HL-60 (cell line): ENCODE measurements at places on chromosomes 1 and 21.

DNA sequence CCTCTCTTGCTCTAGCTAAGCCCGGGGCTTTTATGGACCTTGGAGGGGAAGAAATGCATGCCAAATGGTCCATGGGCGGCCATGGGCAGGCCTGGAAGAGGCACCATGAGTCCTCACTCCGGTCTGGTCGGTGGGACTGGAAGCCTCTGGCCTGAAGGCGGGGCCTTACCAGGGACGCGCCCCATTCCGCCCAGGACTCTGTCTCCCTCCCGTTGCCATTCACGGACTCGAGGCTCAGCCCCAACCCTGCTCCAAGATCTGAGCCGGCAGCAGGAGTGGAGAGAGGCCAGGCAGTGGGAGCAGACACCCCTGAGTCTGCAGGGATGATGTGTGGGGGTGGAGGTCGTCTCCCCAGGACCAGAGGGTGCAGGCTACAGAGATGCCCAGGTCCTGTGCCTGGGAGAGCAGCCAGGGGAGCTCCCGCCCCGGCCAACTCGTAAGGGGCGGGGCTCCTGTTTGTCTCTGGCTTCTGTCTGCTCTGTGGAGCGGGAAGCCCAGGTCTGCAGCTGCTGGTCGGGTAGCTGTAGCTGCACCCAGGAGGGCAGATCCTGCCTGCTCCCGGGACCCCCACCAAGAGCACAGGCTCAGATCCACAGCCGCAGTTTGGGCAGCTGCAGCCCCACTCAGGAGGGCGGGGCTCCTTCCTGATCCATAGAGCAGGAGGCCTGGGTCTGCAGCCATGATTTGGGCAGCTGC, 8.3 kb upstream of the KANK4 start:
- no peak for DNase-seq

- peak; percentile 38 for DNase-seq
These were observed 134.0 kb upstream of the BARHL2 start for GRCh38 chr1:90850898-90851710.

DNA sequence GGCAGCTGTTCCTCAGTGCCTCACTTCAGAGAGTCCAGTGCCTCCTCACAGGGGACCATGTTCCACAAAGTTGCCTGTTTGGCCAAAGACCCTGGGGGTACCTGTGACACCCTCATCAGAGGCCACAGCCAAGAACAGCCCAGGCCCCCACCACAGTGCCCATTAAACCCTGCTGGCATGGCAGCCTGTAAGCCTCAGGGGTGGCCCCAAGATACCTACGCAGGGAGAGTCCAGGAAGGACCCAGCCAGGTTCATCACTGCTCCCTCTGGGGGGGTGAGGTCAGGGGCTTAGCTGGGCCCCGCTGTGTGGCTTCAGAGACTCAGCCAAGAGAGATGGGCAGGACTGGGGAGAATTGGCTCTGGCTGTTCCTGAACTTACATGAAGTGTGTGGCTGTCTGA, 19.1 kb upstream of the PRDM16 start:
- DNase-seq, result no peak

GRCh38 chr21:45698493-45699184, 55.1 kb downstream of the PCBP3 start:
- no peak for DNase-seq

DNA sequence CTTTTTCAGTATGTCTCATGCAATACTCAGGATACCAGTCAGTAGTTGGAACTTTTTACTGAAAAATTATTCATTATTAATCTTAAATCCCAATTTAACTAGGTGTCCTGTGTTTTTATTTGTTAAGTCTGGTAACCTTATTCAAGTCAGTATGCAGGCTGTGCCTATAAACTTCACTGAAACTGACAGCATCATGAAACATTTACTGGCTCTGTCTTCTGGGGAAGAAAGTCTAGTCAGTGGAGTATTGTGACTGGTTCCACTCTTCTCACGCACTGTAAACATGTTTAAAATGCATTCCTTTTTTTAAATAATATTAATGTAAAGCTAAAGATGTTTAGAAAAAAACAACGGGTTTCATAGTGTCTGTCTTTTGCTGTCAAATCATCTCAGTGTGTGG, 739.7 kb downstream of the LTN1 start:
- no peak for DNase-seq

- no peak for DNase-seq
These were observed 101.4 kb upstream of the ACTRT2 start for GRCh38 chr1:2919841-2920240.

DNA sequence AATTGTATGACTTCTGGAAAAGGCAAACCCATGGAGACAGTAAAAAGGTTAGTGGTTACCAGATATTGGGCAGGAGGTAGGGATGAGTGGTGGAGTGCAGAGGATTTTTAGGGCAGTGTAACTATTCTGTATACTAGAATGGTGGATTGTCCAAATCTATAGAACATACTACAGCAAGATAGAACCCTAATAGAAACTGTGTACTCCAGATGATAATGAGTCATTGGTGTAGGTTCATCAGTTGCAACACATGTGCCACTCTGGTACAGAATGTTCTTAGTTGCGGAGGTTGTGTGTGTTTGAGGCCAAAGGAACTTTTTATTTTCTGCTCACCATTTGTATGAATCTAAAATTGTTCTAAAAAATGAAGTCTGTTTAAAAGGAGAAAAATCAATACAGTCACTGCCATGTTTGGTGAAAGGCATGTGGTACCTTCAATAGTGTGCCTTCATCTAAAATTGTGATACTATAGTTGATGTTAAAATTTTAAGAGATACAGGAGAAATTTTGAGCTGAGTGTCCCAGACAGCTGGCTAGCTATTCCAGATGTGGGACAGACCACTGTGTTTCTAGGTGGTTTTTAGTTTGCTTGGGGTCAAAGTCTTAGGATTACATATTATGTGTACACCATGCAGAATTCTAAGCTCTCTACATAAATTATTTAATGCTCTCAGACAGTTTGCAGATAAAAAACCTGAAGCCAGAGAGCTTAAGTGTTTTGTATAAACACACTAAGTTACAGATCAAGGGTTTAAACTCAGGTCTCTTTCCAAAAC, 150.5 kb downstream of the RPS6KC1 start:
- DNase-seq, result no peak

- DNase-seq, result no peak
These were observed 35.1 kb downstream of the GPA33 start for GRCh38 chr1:167054946-167055630.

DNA sequence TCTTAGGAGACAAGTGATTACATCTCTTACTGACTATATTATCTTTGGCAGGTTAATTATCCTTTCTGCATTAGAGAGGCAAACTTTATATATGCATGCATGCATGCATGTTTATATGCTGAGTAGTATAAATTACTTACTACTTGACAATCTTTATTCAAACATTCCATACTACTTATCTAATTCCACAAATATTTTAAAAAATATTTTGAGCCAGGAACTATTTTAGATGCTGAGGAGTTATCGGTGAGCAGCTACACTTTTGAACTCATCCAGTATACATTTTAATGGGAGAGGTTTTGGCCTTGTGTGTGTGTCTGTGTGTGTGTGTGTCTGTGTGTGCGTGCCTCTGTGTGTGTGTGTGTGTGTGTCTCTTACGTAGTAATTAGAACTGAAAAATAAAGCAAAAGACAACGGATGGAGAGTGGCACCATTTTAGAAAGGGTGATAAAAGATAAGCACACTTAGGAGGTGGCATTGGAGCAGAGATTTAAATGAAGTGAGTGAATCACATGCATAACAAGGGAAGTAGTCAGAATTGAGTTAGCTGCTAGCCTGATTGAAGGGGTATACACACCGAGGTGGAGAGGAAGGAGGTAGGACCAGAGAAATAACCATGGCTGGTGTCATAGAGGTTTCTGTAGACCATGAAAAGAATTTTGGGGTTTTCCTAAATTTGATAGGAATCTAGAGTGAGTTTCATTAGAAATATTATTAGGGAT, 1488.4 kb downstream of the MRPL39 start:
- DNase-seq, result no peak

DNA sequence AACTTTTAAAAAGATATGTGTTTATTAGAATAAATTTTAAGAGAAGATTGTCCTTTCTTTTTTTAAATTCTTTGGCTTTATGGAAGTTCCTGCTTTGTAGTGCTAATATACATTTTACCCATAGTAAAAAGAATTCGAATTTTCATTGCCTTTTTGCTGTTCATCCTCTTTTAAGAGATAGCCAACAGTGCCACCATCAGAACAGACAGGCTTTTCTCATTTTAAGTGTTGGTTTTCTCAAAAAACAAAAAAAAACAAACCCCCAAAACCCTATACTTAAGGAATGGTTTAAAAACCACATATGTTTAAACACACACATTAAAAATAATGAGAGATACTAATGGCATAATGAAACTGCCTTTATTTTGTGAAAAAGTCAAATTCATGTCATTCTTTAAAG, 118.8 kb downstream of the NEK7 start:
- DNase-seq, result no peak

DNA sequence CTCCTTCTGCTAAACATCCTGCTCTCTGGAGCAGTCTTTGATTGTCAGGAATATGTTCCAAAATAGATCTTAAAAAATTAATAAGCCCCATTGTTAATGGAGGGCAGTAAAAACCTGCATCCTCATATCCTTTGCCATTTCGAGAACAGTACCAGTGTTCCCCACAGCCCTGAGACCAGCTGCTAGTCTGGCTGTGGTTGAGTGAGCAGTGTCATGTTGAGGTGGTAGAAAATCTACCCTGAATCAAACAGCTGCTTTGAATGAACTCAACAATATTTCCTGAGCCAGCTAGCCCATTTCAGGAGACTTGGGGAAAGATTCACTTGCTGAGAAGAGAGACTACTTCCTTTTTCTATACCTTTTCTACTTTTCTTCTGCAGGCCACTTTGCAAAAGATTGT, 24.4 kb downstream of the FABP3 start:
- DNase-seq, result no peak

- no peak for DNase-seq
These were observed 126.9 kb upstream of the ERRFI1 start for GRCh38 chr1:8152731-8153702.

GRCh38 chr1:94795434-94795833, 24.7 kb upstream of the SLC44A3 start:
- DNase-seq, result no peak

DNA sequence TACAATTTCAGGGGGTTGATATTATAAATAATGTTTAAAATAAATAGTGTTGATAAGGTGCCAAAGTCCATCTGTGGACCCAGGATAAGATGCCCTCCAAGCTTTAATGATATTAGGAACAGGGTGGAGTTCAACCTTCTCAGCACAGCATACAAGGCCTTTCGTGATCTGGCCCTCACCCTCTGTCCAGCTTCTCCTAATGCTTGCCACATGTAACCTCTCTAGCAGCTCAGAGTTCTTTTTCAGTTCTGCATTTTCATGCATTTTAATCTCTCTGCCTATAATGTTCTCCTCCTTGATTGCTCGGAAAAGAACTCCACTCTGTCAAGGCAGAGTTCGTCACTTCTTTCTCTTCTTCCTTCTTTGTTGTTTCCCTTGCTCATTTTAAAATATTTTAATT, 21.4 kb upstream of the SMAP2 start:
- no peak for DNase-seq

DNA sequence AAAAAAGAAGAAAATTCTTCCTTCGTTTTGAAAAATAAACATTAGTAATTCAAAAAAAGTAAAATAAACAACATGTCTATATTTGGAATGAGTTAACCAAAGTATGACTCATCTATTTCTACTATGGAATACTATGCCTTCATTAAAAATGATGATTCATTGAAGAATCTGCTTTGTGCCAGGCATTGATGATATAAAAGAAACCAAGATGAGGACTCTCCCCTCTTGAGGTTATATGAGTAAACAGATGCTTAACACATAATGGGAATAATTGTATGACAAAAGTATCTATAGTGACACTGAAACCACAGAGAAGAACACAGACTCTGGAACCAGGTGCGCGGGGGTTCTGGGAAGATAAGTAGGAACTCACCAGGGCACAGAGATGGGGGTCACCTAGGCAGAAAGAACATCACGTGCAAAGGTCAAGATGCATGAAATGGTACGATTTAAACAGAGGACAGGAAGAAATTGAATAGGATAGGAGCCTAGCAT, 18.8 kb downstream of the ELF3 start:
- no peak for DNase-seq

- DNase-seq, result no peak
These were observed 368.0 kb downstream of the HHAT start for GRCh38 chr1:210696709-210697108.

GRCh38 chr1:198024782-198025181, 107.6 kb downstream of the LHX9 start:
- no peak for DNase-seq

DNA sequence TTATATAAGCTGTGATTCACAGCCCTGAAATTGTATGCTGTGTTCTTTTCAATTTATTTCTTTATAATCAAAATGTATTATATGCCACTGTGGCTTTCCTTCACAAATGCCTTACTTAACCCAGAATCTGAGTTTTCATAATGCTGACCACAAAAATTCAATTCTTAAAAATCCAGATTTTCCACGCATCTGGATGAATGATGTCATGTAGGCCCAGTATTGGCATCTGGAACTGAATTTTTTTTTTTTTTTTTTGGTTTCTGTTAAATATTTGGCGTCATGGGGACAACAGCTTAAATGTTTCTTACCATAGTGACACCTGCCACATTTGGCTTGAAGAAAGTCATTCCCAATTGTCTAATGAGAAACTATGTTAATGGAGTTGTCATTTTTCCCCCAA, 296.8 kb downstream of the TM2D1 start:
- DNase-seq, result no peak
